Stimulated activated CD4-positive, alpha-beta T cell treated with anti-CD3 and anti-CD28 coated beads, Interleukin-12 subunit alpha, Interleukin-12 subunit beta, amount 100 ng/mL, for 24 hours (primary cell): ENCODE measurements at places on chromosomes 5 and 9.

DNA sequence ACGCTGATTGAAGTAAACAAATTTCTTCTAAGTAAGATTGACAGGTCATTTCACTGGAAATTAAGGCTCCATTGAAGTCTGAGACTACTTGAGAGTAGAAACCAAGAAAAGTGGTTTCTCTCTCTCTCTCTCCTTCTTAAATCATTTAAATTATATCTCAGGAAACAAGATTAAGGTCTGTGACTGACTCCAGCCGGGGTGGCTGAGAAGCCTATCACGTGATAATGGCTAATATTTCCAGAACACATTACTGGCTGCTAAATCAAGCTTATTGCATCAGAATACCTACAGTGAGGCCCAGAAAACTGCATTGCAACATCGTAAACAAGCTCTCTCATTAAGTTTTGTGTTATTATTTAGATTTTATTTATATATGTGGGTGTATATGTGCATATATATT, 88.4 kb downstream of the PTCD2 start:
- DNase-seq = no peak

GRCh38 chr5:128682669-128683068, 144.6 kb upstream of the FBN2 start:
- no peak for DNase-seq

- no peak for DNase-seq
Observed at GRCh38 chr5:10761933-10762775, 1.1 kb upstream of the DAP start.

- DNase-seq = no peak
Observed at GRCh38 chr5:116621599-116621998, 47.0 kb upstream of the SEMA6A start.

- no peak for DNase-seq
Observed at GRCh38 chr9:18754537-18754936, 278.5 kb downstream of the SAXO1 start.

GRCh38 chr9:223152-223551, 8.5 kb downstream of the DOCK8 start:
- DNase-seq = no peak
